Fibroblast of skin of left quadriceps (primary cell): ENCODE measurements at places on chromosomes 7 and 10.
A peak's percentile ranks its signal among the peaks of the same experiment; 100 is the strongest.

- DNase-seq: no peak
Observed at GRCh38 chr7:29216128-29216527, 21.6 kb downstream of the CHN2 start.

- no peak for DNase-seq
Observed at GRCh38 chr10:78424723-78425122, 391.1 kb downstream of the RPS24 start.

- DNase-seq: no peak
Observed at GRCh38 chr10:51171946-51172345, 97.7 kb downstream of the PRKG1 start.

DNA sequence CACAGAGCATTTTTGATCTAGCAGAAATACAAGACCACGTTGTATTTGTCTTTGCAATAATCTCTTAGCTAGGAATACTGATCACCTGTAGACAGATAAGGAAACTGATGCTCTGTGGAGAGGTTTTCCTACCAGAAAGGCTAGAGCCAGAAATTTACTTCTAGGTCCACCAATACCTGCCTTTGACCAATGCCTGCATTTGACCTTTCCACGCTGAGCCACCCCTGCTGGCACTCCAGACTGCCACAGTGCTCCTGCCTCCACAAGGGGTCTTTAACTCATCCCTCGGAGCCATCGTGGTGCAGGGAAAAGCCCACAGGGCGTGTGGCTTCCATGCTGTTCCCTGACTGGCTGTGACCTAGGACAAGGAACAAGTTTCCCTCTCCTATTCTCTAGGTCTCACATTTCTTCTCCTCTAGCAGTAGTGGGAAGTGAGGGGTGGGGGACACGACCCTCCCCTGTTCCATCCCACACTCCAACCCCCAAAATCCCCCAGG lies 1.5 kb upstream of the ELN start:
- no peak for DNase-seq

DNA sequence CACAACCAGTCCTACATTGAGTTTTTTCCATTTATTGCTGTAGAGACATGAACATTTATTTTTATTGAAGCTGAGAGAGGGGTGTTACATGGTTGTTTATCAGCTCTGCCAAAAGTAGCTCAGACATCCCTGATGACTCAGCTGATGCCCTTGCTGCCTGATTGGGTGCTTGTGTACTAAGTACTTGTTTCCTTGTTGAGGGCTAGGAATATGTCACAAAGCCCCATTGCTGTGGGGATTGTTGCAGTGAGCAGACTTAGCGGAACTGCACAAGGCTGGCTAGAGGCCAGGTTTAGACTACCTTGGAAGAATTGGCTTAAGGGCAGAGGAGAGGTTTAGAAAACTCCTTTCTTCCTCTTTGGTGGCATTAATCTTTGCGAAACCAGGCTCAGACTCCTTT lies 110.6 kb downstream of the AUTS2 start:
- no peak for DNase-seq

DNA sequence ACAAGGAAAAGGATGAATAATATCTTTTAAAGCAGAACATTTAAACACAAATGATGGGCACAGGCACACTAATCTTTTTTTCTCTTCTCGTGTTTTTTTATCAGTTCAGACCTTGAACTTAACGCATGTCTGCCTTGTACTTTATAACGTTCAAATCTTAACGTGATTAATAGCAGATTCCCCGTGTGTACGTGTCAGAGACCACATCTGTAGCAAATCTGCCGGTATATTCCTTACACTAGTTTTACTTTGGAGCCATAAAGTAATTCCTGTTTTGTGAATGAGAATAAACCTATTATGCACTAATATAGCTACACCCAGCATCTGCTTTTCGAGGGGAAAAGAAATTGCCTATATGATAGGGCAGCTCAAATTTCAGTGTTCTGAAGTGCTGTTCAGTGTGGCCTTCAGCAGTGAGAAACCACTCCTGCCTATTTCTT lies 166.0 kb upstream of the TCF7L2 start:
- DNase-seq: peak; percentile 6

DNA sequence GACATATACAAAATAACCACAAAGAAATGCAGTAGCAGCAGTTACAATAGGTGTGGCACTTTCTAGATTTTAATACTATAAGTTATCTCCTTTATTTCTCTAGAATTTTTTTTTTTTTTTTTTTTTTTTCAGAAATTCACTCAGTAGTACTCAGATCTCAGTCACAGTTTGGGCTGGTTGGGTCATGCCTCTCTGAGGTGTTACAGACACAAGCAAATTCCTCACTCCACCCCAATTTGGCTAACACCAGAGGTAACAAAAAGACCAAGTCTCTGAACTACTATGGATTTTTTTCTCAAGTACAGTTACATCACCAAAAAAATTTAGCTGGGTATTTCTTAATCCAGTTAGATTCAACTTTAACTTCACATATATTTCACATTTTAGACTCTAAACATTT lies 985.1 kb upstream of the LRRN3 start:
- DNase-seq: no peak

DNA sequence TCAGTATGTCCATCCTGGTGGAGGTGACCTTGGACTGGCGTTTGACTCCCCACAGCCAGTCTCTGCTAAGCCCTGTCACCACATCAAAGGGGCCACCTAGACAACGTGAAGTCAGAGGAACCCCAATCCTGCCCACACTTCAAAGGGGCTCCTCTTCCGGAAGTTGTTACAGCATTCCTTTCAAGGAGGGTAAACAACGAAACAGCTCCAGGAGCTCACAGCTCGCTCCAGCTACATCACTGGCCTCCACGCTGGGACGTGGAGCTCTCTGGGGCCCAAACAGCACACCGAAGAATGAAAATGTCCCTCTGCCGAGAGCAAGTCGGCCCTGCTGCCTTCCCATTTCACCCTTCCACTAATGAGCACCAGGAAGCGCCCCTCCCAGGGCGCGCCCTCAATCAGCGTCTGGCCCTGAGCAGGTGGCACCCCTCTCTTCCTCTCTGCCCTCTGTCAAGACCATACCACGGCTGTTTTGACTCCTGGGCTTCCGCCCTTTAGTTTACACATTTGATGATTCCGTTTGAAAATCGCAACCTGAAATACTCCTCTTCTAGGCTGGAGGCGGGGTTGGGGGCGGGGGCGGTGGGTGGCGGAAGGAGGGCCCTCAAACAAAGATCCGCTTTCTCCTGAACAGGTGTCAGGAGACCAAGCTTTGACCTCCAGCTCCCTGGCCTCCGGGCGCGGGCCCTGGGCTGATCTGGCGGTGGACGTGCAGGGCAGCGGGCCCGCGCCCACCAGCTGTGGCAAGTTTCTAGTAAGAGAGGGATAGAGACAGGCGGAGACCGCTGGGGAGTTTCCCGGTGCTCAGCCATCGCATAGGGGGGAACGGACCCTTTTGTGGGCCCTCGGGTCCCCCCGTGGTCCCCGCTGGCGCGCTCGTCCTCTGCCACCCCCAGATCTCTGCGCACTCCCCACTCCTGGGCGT lies 53.1 kb upstream of the KDM7A start:
- no peak for DNase-seq

DNA sequence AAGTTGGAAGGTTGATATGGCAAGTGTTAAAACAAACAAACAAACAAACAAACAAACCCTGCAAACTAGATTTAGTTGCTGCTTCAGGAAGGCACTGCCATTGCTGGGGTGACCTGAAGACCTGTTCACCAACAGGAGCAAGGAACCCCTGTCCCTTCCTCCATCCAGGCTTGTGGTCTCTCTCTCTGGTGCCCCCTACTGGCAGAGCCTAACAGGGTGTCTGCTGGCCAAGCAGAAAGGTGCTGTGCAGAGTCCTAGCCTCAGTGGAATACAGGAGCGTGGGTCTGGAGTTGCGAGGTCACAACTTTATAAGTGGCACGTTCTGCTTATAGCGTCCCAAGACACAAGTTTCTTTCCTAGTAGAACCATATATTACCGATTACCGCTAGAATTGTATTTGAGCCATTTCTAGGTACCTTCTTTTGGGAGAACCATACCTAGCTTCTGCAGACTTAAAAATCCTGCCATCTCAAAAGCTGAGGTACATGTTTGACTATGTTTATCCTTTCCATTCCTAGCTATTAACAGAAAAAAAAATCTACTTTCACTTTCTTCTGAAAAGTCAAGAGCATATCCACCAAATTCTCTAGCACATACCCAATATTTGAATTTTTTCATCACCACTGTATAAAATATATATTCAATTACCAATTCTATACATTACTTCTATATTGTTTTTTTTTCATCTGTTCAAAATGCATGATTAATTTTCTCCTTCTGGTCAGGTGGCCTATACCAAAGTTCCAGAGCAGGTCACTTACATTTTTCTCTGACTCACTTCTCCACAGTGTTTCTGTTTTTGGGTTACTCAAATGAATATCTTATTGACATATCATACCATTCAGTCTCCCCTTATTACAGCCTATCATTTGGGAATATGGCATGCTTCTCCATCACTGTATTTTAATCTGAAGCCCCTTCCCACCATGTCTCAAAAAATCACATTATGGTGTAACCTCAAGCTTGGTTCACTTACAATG lies 29.1 kb upstream of the CALD1 start:
- DNase-seq: no peak

DNA sequence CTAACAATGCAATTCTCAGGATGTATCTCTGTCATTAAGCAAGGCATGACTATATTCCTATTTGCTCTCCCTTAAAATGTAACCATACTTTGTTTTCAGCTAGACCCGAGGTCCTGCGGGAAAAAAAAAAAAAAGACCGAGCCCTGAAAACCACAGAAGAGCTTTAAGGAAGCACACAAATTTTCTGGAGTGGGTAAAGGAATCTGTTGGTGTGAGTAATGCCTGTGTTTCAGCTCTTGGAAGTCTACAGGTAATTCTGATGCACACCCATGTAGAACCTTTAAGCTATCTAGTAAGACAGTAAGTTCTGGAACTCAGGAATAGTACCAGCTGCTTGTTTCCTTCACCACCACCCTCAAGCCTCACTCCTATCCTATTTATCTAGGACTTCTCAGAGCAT lies 351.1 kb downstream of the PARD3 start:
- no peak for DNase-seq

- DNase-seq: no peak
Observed at GRCh38 chr10:101123815-101124617, 7.1 kb upstream of the TLX1 start.

GRCh38 chr7:140646931-140647647 lies 6.5 kb upstream of the DENND2A start:
- no peak for DNase-seq

GRCh38 chr7:49775949-49776443 lies 2.6 kb downstream of the VWC2 start:
- no peak for DNase-seq

DNA sequence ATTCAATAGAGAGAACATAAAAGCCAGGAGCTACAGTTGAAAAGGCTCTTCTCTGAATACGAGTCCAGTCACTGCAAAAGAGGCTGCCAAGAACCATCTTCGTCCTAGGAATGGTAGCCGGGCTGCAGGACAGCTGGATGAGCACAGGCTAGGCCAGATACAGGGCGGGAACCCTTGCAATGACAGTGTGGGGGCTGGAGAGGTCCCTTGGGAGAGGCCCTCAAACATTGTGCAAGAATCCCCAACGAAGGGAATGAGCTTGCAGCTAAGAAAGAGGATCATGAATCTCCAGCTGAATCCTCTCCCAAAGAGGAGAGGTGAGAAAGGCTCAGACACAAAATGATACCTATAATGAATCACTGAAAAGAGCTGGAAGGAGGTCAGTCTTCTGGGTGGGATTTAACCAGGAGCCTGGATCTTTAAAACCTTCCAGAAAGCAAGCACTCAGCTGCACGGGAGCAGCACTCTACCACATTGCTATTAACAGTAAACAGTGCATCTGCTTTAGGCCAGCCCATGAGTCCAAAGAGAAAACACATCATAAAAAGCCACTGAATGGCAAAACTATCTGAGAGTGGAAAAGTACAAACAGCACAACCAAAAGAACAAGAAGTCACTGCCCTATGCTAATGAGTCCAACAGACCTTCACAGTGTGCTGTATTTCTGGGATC lies 287.9 kb downstream of the TNS3 start:
- no peak for DNase-seq

- no peak for DNase-seq
Observed at GRCh38 chr10:3235996-3236510, 63.5 kb upstream of the PITRM1 start.

- DNase-seq: peak; percentile 53
Observed at GRCh38 chr7:45917658-45918057, 3.4 kb downstream of the IGFBP3 start.

- DNase-seq: no peak
Observed at GRCh38 chr7:98879198-98879978, 1.1 kb downstream of the TRRAP start.

DNA sequence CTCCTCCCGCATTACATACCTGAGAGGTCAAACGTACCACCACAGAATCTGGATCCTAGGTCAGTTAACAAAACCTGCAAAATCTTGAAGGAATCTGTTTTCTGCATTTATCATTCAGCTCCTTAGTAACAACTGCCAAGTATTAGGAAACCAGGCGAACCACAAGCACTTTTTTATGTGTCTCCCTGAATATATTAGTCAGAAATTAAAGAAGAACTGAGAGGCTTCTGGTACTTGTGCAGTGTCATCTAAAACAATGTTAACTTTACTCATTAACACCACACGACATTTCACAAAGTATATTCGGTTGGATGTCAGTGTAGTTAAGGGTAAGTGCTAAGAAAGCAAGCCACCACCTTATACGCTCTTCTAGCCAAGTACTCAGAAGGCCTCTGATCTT lies 2.5 kb downstream of the CCDC6 start:
- DNase-seq: no peak

DNA sequence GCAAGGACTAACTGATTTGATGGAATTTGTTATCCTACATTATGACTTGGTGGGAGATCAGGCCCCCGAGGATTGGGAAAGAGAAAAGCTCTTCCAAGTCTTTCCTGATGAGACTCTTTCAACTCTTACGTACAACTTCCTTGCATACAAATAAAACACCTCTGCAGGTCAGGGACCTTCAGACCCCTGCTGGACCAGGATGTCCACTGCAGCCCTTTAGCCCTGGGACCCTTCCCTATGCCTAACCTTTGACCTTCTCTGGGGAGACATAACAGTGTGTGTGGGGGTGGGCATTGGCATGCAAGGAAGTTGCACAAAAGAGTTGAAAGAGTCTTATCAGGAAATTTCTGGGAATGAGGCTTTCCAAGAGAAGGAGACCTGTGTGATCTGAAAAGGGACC lies 859.4 kb downstream of the TYW1 start:
- DNase-seq: no peak

DNA sequence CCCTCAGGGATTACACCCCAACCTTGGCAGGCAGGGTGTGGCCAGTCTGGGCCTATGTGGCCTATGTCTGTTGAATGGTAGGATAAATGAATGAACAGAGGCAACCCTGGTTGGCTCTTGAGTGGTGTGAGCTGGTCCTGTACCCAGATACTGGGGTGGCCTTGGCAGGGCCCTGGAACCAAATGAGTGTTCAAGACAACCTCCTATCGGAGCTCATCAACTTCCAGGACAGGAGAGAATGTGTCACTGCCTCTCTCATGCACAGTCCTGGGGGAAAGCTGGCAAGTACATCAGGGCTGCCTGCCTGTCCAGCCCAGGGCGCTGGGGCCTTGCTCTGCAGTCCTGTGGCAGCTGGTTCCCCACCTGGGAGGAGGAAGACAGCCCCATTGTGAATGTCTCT lies 271.6 kb downstream of the CALN1 start:
- no peak for DNase-seq

GRCh38 chr10:114349522-114350215 lies 54.6 kb downstream of the AFAP1L2 start:
- no peak for DNase-seq
